ENCODE measurements at places on chromosomes 3 and 15. TPM values are rescaled to one million over a fixed set of nuclear protein-coding genes. Genes with fewer than 3 reads are reported as not detected.

CILP gene
- total RNA-seq = 0.27 TPM

PLCB2 gene
- 4.4 TPM for total RNA-seq

DNA sequence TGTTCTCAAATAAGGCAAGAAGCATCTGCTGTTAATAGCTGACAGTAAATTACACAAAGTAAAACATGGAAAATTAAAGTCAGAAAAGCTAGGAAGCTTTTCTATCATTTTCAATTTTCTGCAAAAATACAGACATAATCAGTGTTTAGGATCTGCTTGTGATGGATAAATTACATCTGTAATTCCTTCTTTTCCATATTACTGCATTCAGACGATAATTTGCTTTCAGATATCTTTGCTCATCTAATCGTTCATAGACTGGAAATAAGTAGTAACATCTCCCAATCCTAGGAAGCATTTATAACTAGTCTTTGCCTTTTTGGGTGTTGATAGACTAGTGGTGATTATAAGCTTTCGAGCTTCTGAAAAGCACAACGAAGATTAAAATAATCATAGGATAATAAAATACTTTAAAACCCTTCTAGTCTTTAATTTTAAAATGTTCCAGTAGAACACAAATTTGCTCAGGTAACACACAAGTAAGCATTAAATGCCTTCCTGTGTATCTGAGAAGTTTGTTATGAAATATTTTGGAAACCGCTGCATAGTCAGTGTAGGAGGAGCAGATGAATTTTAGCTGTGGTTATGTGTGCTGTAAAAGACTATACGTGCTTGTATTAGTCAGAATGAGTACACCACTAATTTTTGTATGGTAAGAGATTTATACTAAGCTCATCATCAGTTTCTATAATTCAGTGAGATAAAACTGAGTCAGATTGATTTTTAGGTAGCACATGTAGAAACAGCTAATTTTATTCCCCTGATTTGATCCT lies 41.0 kb downstream of the MBNL1 start:
- no peak for DNase-seq

GRCh38 chr3:3851621-3852323 lies 52.5 kb downstream of the LRRN1 start:
- no peak for DNase-seq

DNA sequence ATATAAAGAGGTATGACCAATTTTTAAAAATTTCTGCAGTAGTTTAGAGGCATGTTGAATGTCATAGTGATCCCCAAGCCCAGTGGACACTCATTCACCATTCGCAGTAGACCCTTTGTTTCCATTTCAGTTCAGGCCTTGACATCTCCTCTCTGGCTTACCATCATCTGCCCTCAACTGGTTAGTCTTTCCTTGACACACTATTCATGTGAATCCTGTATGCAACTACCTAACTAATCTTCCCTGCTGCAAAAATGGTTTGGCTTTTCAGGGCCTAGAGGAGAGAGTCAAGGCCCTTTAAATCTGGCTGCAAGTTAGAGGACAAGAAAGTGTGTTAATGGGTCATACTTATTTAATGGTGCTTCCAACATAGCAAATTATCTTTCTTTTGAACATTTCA lies 10.9 kb downstream of the APH1B start:
- no peak for DNase-seq
